Left cardiac atrium (tissue), 4 donors: ENCODE measurements at places on chromosomes 7 and 10. TPM values are rescaled to one million over a fixed set of nuclear protein-coding genes. Genes with fewer than 3 reads are reported as not detected.

Gene CHN2
- 4.1 TPM for total RNA-seq

Gene NRAP
- 327 TPM for total RNA-seq

Gene NODAL
- not detected for total RNA-seq

Gene CTAGE15
- total RNA-seq: not detected

Gene PROSER2
- 2.9 TPM for total RNA-seq

Gene PNLIPRP3
- not detected for total RNA-seq

Gene OR6V1
- total RNA-seq: not detected

Gene AGK
- 28.9 TPM for total RNA-seq

Gene CYP2E1
- total RNA-seq: 1.3 TPM

DNA sequence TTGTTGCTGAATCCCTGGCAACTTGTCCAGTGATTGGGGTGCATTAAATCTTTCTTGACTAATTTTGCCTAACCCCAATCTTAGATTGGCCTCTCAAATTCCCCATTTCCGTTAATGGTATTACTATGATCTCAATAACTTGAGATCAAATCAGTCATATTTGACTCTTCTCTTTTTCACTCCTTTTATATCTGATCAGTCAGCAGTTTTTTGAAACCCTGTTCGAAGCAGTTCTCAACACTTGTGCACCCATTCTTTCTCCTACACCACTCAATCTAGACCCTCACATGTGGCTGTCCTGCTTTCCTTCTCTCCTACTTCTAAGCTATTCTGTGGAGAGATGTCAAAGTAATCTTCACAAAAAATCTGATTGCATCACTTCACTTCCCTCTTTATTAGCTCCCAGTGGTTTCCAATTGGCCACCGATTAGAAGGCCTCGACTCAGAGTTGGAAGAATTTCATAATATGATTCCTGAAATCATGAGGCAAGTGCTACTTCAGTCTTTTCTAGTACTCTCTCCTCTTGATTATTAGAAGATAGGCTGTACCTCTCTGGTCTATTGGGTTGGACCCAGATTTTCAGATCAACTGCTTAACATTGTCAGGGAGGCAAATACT is 128.9 kb downstream of the ZNF365 start:
- DNase-seq: no peak

DNA sequence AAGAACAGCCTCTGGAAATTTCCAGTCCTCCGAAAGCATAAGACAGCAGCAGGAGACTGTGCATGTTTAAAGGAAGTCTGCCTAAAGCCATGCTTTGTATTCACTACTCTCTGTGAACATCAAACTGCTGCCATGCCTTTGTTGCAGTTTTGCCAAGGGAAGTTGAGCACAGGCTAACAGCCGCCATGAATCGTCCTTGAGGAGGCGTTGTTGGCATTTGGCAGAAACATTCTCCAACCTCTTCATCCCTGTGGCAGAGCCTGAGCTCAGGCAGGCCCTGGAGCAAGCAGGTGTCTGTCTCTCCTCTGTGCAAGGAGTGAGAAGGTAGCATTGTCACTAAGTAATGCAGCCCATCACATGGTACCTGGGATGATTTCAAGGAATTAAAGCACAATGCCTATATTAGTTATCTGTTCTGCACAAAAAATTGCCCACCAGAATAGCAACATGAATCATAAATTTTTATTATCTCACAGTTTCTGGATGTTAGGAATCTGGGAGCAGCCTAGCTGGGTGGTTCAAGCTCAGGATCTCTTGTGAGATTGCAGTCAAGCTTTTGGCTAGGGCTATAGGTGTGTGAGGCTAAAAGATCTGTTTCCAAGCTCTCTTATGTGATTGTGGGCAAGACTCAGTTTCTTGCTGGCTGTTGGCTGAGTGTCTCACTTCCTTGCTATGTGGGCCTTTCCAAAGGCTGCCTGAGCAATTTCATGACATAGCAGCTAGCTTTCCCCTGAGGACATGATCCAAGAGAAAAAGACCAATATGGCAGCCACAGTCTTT is 46.5 kb upstream of the KIAA1217 start:
- DNase-seq: no peak

GRCh38 chr7:33040803-33041516 is 21.6 kb downstream of the NT5C3A start:
- DNase-seq: no peak

DNA sequence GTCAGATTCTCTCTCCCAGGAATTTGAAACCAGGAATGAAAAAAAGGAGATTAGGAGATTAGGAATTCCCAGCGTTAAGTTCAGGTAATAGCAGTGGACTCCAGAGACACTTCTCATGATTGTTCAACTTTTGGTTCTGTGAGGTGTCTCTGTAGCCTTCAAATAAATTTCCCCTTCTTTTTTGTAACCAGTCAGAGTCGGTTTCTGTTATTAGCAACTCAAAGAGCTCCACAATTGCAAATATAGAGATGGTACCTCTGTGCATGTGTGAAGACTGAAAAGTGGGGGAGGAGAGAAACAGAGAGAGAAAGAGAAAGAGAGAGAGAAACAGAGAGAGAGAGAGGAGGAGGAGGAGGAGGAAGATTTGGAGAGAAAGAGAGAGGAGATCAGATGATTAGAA is 112.8 kb upstream of the STEAP1B start:
- no peak for DNase-seq

DNA sequence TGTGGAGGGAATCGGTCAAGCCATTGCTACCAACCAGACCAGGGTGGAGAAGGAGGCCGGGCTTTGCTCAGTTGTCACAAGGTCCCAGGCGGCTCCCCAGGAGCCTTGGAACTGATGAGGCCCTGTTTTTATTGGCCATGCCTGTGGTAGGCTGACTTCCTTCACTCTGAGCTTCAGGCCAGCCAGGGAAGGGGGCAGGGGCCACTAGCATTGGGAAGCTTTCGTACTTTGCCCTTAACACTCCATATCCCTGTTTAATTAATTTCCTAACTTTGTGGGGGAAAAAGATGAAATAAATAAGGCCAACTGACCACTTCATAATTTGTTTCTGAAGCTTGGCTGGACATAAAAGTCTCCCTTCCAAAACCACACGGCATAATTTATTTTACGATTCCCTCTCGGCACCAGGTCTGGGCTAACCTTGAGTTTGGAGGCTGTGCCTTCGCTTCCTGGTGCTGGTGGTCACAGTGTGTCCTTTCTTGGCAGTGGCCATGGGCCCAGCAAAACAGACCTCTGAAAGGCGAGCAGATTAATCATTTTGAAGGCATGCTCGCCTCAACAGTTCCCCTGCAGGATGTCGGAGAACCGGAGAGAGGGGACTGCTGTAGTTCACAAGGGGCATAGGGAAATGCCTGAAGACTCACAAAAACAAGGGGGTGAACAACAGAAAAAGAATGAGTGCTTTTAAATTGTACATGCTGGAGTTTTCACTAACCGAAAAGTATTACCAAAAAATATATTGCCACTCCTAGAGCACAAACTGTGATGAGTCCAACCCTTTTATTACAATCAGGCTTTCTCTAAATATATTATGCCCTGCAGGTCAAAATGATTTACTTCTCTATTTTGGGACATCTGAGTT is 966.0 kb downstream of the LRMDA start:
- peak; percentile 68 for DNase-seq

DNA sequence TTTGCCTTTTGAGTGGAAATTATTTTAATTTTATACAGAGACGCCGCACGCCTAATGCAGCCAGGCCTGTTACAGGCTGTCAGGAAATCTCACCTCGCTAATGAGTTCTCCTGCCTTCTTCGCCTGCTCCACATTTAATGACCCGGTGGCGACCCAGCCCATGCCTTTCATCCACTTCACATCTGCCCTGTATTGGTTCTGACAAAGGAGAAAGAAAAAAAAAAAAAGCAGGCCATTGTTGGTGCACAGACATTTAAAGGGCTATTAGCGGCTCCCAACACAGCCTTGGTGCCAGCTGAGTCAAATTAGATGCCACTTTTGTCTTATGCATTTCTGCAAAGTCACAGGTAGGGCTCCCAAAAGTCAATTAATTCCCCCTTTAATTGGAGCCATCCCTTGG is 43.3 kb downstream of the NRAP start:
- DNase-seq: no peak

DNA sequence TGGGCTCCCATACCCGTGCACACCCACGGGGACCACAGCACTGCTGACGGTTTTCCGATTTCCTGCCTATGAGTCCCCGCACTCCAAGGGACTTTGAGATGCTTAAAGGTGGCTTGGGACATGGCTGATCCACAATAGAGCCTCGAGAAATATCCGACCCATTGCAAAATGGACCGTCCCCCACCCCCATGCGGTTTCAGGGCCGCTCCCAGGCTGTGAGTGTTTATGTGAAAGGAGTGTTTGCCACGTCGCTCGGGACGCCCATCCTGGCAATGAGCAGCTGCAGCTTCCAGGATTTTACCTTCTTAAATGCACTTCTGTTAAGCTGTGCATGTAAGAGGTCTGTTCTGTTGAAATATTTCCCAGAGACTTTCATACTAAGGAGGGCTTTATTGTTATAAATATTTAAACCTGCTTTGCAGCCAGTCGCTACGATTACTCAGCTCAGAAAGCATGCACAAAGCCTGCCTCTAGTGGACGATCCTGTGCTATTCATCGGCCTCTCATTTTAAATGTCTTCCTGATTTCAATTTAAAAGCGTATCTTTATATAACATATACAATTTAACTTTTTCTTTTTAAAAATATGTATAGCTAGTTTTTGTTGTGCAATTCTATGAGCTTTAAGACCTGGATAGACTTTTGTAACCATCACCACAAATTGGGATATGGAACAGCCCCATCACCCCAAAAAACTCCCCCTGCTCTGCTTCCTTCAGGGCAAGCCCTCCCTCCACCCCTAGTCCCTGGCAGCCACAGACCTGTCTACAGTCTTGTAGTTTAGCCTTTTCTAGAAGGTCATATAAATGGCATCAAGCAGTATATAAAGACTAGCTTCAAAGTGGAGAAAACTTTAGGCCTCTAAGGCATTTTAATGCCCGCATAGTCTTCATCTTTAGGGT is 418.3 kb downstream of the PAXIP1 start:
- no peak for DNase-seq

DNA sequence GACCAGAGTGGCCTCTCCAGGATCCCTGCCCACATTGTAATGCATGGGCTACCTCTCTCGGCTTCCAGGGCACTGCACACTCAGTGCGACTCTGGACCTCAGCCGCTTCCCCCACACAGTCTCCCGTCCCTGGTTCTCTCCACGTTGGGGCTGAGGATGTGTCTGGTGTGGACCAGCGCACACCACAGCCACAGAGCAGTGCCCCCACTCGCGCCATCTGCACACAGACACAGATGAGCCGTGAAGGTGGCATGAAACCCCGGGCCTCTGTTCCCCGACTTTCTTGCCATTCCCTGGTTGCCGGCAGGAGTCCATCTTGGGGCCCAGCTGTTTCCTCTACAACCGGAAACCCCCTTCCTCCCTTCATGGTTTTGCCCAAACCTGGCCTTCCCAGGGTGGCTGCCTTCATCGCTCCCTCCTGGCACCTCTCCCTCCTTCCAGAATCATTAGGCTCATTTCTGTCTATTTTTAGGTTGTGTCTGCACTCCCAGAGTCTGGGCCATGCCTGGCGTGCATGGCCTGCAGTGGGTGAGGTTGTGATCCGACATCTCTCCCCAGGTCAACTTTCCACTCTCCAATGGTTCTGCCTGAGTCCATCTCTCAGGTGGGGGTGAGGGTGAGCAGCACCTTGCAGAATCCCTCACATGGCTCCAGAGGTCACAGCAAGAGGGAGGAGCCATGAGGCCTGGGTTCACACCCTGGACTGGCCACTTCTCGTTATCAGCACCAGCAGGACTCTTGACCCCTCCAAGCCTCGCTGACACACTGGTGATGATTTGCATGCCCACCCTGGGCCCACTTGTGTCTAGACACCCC is 10.1 kb downstream of the RASGEF1A start:
- no peak for DNase-seq

GRCh38 chr7:102232611-102233286 is 53.9 kb upstream of the SH2B2 start:
- DNase-seq: no peak

GRCh38 chr10:8311526-8312070 is 257.1 kb downstream of the GATA3 start:
- DNase-seq: no peak

DNA sequence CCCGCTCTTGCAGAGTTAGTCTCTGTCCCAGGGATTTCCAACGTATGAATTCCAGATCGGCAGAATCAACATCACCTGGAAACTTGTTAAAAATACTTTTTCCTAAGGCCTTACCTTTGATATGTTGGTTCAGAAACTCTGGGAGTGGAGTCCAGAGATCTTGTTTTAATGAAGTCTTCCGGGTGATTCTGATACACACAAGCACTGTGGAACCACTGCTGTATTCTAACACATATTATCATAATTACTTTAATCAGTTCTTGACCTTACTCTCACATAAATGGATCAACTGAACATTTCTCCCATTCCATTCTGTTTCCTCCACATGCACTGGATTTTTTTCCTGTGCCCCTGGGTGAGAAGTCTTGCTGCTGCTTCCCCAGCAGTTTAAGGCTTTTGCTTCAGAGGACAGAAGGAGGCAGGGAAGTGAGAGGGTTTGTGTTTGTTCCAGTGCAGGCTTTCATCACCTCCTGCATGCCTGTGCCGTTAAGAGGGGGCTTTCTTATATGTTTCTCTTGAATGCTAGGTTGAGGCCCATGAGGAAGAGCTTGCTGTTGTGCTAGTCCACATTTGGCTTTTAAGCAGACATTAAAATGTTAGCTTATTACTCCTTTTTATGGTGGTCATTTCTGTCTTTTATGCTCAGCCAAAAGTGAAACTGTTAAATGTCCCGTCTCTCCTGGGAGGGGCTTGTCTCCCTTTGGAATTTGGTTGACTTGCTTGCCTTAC is 32.4 kb downstream of the CCSER2 start:
- DNase-seq: no peak

DNA sequence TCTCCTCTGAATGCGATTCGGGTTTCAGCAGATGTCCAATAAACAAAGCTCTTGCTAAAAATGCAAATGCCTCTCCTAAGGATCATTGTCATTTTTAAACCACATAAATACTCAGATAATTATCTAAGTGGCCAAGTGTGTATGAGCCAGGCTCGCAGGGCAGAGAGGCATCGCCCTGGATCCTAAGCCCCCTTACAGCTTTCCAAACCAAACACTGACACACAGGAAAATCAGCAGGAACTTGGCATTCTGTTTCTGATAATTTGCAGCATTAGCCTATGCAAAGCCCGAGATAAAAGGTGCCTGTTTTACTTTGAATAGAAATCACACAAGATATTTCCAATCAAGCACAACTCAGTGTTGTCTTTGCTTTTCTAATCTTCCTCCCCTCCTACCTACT is 134.4 kb downstream of the ABCA13 start:
- no peak for DNase-seq

GRCh38 chr10:77846718-77847311 is 79.7 kb downstream of the DLG5 start:
- peak; percentile 73 for DNase-seq

GRCh38 chr7:29022291-29022988 is 64.3 kb upstream of the TRIL start:
- DNase-seq: no peak

DNA sequence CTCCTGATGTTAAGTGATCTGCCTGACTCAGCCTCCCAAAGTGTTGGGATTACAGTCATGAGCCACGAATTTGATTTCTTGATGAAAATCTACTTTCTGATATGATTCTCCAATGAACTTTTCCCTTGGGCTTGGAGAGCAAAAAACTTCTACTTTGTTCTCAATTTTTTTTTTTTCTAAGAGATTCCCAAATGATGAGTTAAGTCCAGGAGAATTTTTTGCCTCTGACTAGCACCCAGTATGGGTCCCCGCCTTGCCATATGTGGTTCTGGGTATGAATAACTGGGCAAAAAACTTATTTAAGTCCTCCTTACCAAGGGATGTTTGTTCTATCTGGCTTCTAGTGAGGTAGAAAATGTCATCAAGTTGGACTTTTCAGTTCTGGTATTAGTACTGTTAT is 147.9 kb upstream of the LYZL1 start:
- no peak for DNase-seq
